ENCODE measurements at places on chromosomes 7 and 10. TPM values are rescaled to one million over a fixed set of nuclear protein-coding genes. Genes with fewer than 3 reads are reported as not detected.

BTBD16 gene
- not detected for total RNA-seq

GRCh38 chr10:112677689-112678088, 230.7 kb downstream of the VTI1A start:
- H3K4me1 ChIP-seq = no peaks in the 10 kb centered on the region
- no peak for DNase-seq
- H3K27ac ChIP-seq = no peak overlapping the region
- no peaks in the 10 kb centered on the region for H3K27me3 ChIP-seq
- H3K4me3 ChIP-seq = no peak overlapping the region
- H3K36me3 ChIP-seq = peaks cover 6% of the 10 kb centered on the region

- no peak overlapping the region for H3K27ac ChIP-seq
- H3K4me1 ChIP-seq = no peaks in the 10 kb centered on the region
- H3K4me3 ChIP-seq = no peak overlapping the region
- DNase-seq = no peak
- H3K27me3 ChIP-seq = no peaks in the 10 kb centered on the region
These were observed 319.8 kb downstream of the GATA3 start for GRCh38 chr10:8374334-8374733.

DNA sequence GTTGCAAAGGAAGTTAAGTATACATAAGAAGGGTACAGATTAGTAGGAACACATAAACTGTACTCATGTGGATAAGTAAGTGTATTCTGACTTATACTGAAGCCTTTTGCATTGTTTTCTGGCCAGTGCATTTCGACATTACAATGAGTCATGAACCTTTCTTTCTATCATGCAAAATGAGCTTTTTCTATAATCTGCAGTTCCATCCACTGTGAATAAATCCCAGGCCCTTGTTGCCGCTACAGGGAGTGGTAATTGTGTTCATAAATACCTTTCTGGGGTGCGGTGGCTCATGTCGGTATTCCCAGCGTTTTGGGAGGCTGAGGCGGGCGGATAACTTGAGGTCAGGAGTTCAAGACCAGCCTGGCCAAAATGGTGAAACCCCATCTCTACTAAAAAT, 858.3 kb downstream of the GRM8 start:
- H3K4me1 ChIP-seq = peaks cover 29% of the 10 kb centered on the region
- peak; percentile 78 for DNase-seq
- H3K4me3 ChIP-seq = no peak overlapping the region
- no peaks in the 10 kb centered on the region for H3K27me3 ChIP-seq

GRCh38 chr10:22723343-22723779, 9.0 kb upstream of the PIP4K2A start:
- H3K27ac ChIP-seq = no peak overlapping the region
- no peak for DNase-seq
- peaks cover 11% of the 10 kb centered on the region for H3K27me3 ChIP-seq

POM121 gene
- total RNA-seq = 42.2 TPM

- peaks cover 16% of the 10 kb centered on the region for H3K4me1 ChIP-seq
- no peak for DNase-seq
- no peaks in the 10 kb centered on the region for H3K36me3 ChIP-seq
- no peaks in the 10 kb centered on the region for H3K27me3 ChIP-seq
- no peak overlapping the region for H3K4me3 ChIP-seq
These were observed 37.7 kb downstream of the CCSER2 start for GRCh38 chr10:84366041-84366440.

CCDC186 gene
- total RNA-seq = 20.6 TPM

TEX36 gene
- not detected for total RNA-seq

DNA sequence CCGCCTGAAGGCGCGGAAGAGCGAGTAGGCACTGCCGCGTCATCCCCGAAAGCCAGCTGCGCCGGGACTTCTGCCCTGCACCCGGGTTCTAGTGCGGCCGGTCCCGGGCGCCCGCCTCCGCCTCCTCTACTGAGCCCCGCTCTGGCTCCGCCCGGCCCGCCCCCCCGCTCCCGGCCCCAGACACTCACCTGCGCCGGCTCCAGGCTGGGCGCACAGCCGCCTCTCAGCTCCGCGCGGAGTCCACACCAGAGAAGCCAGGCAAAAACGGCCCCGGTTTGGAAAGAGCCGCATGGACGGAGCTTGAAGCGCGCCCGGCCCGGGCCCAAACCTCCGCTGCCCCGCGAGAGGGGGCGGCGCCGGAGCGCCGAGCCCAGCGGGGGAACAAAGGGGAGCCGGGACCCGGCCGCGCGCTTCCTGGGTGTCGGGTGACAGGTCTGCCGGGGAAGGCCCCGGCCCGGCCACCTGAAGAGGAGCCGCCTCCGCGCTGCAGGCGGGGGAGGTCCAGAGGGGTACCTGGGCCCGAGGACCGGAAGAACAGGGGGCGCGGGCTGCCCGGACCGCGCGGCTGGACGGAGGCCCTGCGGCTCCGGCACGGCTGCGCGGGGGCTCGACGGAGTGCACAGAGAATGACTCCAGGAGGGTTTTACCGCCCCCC, 168.2 kb downstream of the NRF1 start:
- peak overlapping the region; percentile 68 for H3K4me3 ChIP-seq
- H3K36me3 ChIP-seq = no peaks in the 10 kb centered on the region
- peak; percentile 81 for DNase-seq
- no peak overlapping the region for H3K27ac ChIP-seq
- H3K27me3 ChIP-seq = no peaks in the 10 kb centered on the region

- DNase-seq = peak; percentile 39
- H3K27ac ChIP-seq = peak overlapping the region; percentile 44
- no peaks in the 10 kb centered on the region for H3K36me3 ChIP-seq
- H3K27me3 ChIP-seq = no peaks in the 10 kb centered on the region
- peaks cover 16% of the 10 kb centered on the region for H3K4me1 ChIP-seq
- H3K4me3 ChIP-seq = no peak overlapping the region
These were observed 38.1 kb upstream of the XPNPEP1 start for GRCh38 chr10:109961174-109962001.

GRCh38 chr10:120990831-120991230, 139.7 kb downstream of the WDR11 start:
- H3K27me3 ChIP-seq = peaks cover 11% of the 10 kb centered on the region
- DNase-seq = no peak
- peaks cover 4% of the 10 kb centered on the region for H3K36me3 ChIP-seq
- H3K4me1 ChIP-seq = peaks cover 9% of the 10 kb centered on the region
- H3K4me3 ChIP-seq = no peak overlapping the region

MMP21 gene
- total RNA-seq = not detected

- no peak overlapping the region for H3K27ac ChIP-seq
- H3K36me3 ChIP-seq = no peaks in the 10 kb centered on the region
- H3K4me3 ChIP-seq = no peak overlapping the region
These were observed 913 bp downstream of the NPY start for GRCh38 chr7:24284699-24285506.

PCGF6 gene
- 7.2 TPM for total RNA-seq

DNA sequence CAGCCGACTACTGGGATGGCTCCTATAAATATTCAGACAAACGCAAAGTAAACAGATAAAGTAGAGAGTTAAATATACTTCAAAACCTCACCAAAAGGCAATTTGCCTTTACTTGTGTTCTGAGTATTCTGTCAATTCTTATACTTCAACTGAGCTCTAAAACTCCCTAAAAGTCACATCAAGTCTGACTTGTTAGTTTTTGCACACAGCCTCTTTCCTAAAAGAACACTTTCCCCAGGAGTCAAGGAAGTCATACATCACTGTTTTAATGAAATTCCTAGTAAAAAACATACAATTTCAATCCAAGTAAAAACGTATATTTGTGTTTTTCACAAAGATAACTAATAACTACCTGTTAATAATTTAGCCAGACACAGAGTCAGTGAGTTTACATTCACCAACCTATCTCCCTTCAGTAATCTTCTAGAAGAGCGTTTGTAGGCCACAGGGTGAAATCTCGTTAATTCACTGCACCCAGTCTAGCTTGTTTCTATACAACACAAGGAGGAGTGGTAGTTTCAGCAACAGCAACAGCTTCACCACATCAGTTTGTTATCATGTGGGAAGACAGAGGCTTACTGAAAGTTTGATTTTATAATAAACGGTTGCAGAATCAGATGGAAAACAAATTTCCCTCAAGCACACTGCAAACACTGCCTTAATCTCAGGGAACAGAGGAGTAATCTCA, 2.7 kb downstream of the COBL start:
- H3K36me3 ChIP-seq = peaks cover 6% of the 10 kb centered on the region
- peaks cover 11% of the 10 kb centered on the region for H3K4me1 ChIP-seq
- H3K27me3 ChIP-seq = no peaks in the 10 kb centered on the region
- no peak for DNase-seq

DNA sequence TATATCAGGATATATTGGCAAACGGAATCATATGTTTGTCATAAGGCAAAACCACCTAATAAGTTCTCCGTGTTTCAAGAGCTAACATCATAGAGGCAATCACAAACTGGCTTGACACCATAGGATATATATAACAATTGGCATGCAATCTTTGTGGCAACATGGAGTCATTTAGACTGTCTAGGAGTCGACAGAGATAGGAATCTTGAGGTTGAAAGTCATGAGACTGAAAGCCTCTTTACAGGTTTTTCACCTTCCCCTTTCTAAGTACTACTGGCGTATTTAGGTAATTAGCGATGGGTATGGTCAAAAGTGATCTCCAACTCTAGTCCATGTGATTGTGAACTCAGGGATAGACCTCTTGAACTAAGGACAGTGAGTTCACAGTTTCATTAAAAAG, 63.7 kb downstream of the THSD7A start:
- no peak overlapping the region for H3K27ac ChIP-seq
- H3K4me1 ChIP-seq = no peaks in the 10 kb centered on the region
- no peak overlapping the region for H3K4me3 ChIP-seq
- DNase-seq = no peak

MSS51 gene
- total RNA-seq = 2.4 TPM

- no peak overlapping the region for H3K27ac ChIP-seq
- no peaks in the 10 kb centered on the region for H3K4me1 ChIP-seq
- H3K4me3 ChIP-seq = no peak overlapping the region
These were observed 51.2 kb upstream of the ABI1 start for GRCh38 chr10:26911811-26912461.

DNA sequence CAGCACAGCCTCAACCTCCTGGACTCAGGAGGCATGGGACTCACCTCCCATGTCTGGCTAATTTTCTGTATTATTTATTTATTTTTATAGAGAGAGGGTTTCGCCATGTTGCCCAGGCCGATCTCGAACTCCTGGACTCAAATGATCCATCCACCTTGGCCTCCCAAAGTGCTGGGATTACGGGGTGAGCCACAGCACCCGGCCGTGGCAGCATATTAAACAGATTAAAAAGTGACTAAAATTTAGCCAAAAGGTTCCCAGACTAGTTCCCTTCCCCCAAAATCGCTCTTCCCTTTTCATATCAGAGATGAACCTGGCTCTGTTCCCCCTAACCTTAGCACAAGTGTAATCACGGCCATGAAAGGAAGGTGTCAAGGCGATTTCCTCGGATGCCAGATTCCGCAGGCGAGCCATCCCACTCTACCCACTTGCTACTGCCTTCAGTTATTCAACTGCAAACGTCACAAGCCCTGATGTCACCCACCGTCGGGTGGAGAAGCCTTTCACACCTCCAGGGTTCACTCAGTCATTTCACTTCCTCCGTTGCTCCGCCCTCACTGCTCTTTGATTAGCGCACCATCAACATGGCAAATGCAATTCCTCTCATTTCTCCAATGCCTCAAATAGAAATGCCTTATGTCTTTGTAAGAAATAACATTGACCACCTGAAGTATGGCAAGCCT, 104.7 kb upstream of the RHEB start:
- no peaks in the 10 kb centered on the region for H3K27me3 ChIP-seq
- peaks cover 69% of the 10 kb centered on the region for H3K36me3 ChIP-seq
- H3K4me1 ChIP-seq = peaks cover 54% of the 10 kb centered on the region
- H3K4me3 ChIP-seq = peak overlapping the region; percentile 39

- no peak for DNase-seq
- H3K4me3 ChIP-seq = no peak overlapping the region
- no peaks in the 10 kb centered on the region for H3K27me3 ChIP-seq
- H3K36me3 ChIP-seq = peaks cover 11% of the 10 kb centered on the region
- no peak overlapping the region for H3K27ac ChIP-seq
These were observed 44.0 kb downstream of the LMBR1 start for GRCh38 chr7:156848979-156849378.

LLCFC1 gene
- total RNA-seq = not detected

SPAM1 gene
- not detected for total RNA-seq

MRLN gene
- total RNA-seq = not detected

GRCh38 chr7:6160191-6160623, 112.2 kb downstream of the CYTH3 start:
- no peak overlapping the region for H3K4me3 ChIP-seq
- peak; percentile 13 for DNase-seq
- no peaks in the 10 kb centered on the region for H3K4me1 ChIP-seq
- no peak overlapping the region for H3K27ac ChIP-seq

- peak overlapping the region; percentile 7 for H3K27ac ChIP-seq
- H3K4me3 ChIP-seq = no peak overlapping the region
- no peaks in the 10 kb centered on the region for H3K36me3 ChIP-seq
These were observed 85.6 kb upstream of the SHH start for GRCh38 chr7:155897758-155898386.

AGBL3 gene
- total RNA-seq = 1.8 TPM

HGF gene
- not detected for total RNA-seq

TDRD1 gene
- total RNA-seq = not detected

CALHM1 gene
- total RNA-seq = not detected

WNT8B gene
- not detected for total RNA-seq

DNA sequence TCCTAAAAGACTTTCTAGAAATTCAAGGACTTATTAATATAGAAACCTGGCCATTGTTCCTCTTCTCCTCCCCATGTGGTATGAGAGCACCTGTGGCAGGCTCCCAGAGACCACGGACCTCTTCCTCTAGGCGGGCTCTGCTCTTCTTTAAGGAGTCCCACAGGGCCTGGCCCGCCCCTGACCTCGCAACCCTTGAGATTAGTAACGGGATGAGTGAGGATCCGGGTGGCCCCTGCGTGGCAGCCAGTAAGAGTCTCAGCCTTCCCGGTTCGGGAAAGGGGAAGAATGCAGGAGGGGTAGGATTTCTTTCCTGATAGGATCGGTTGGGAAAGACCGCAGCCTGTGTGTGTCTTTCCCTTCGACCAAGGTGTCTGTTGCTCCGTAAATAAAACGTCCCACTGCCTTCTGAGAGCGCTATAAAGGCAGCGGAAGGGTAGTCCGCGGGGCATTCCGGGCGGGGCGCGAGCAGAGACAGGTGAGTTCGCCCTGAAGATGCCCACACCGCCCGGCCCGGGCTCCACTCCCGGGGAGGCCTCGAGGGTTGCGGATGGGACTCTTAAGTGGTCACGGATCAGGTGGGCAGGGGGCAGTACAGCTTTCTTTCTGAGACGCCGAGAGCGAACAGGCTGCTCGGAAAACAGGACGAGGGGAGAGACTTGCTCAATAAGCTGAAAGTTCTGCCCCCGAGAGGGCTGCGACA, at the start of gene SLC26A4:
TSS of gene SLC26A4 (plus strand) at position 448 of the 700 bp plus-strand sequence. CDS start 814 bp downstream, outside the sequence.
- no peaks in the 10 kb centered on the region for H3K36me3 ChIP-seq
- peak within 1 kb of the TSS; percentile 69 for H3K4me3 ChIP-seq
- H3K27me3 ChIP-seq = no peaks in the 10 kb centered on the region
- no peak for DNase-seq
- H3K4me1 ChIP-seq = peaks cover 23% of the 10 kb centered on the region
